ENCODE measurements at places on chromosomes 16 and 17. TPM values are rescaled to one million over a fixed set of nuclear protein-coding genes. Genes with fewer than 3 reads are reported as not detected.

PAQR4 gene
- total RNA-seq = 15.9 TPM

CACNG3 gene
- not detected for total RNA-seq

DNA sequence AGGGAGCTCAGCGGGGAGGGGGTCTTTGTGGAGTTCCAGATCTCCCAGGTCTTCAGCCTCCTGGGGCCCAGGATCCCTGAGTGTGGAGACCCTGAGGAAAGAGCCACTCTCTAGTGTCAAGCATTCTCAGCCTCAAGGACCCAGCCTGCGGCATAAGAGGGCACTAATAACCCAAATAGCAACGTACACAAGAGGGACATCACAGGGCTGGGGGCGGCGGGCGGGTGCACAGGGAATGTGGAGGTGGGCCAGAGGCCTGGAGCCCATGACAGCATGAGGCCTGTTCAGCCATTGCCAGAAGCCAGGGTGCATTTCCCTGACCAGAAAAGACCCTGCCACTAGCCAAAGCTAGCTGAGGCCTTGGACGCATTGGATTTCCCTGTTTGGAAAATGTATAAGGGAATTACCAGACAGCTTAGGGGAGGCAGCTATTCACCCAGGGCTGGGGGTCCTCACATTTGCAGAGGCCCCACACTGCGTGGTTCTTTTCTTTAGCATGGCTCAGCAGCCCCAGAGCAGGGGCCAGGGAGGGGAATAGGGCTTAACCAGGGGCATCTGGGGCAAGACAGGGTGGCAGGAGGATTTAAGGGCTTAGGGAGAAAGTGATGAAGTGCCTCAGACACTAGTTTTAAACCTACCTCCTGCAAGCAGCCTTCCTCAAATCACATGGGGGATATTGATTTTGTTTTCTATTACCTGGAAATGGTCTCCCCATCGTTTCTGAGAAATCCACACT lies 13.5 kb upstream of the ALOX15B start:
- no peak overlapping the region for H3K27ac ChIP-seq
- H3K27me3 ChIP-seq = peaks cover 24% of the 10 kb centered on the region
- no peak for DNase-seq
- H3K4me3 ChIP-seq = no peak overlapping the region
- peaks cover 8% of the 10 kb centered on the region for H3K4me1 ChIP-seq
- peaks cover 2% of the 10 kb centered on the region for H3K36me3 ChIP-seq

DNA sequence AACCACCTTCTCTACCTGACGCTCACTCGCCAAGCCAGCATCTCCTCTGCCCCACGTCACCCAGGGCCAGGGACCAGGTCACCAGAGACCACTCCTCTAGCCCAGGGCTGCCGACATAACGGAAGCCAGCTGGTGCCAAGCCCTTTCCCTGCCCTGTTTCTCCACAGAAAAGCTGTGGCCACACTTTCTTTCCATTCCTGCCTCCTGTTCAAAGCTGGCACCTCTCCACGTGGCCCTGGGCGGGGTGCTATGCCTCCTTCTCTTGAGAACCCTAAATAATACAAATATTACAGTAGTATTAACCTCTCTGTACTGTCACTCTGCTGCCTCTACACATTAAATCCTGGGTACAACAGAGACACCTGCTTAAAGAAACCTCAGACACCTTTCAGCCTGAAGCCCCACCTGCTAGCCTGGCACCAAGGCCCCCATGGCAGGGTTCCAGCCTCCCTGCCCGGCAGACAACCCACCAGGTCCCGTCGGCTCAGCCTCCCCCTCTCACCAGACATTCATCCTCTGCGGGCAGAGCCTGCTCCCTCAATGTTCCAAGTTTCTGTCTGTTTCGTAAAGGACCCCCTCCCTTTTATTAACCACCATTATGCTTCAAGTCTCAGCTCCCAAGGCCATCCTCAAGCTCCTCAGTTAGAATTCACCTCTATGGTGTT lies 62.3 kb downstream of the TIMM22 start:
- DNase-seq = peak; percentile 54
- peaks cover 10% of the 10 kb centered on the region for H3K4me1 ChIP-seq
- no peak overlapping the region for H3K27ac ChIP-seq
- no peak overlapping the region for H3K4me3 ChIP-seq
- H3K36me3 ChIP-seq = peaks cover 29% of the 10 kb centered on the region
